ENCODE measurements at places on chromosomes 2 and 18. TPM values are rescaled to one million over a fixed set of nuclear protein-coding genes. Genes with fewer than 3 reads are reported as not detected.
A peak's percentile ranks its signal among the peaks of the same experiment; 100 is the strongest.

The CNTNAP5 gene
- polyA plus RNA-seq: not detected

The GNLY gene
- polyA plus RNA-seq: not detected

The RFX8 gene
- 0.16 TPM for polyA plus RNA-seq

DNA sequence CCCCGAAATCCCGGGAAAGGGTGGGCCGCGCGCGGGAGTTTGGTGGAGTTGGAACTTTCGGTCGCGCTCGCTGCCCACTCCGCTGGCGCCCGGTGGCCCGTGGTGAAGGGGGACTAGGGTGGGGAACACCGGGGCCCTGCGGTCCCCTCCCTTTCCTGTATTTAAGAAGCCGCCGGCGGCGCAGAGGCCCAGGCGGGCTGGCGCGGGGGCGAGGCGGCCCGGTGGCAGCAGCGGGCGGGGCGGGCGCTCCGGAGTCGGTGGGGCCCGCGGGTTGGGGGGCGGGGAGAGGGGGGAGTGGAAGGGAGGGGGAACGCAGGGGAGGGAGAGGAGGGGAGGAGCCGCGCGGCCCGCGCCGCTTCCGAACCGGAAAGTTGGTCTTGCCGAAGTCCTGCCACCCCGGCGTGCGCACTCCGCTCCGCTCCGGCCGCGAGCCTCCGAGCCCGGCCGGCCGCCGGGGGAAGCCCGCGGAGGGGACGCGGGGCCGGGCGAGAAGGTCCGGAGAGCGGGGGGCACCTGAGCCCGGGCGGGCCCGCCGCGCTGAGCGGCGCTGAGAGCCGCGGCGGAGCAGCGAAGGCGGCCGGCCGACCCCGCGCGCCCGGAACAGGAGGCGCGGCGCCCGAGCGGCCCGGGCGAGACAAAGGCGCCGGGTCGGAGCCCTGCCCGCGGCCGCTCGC, 425 bp upstream of the SALL3 start:
- DNase-seq: no peak

- DNase-seq: no peak
These were observed 142.3 kb downstream of the ACOXL start for GRCh38 chr2:110874453-110875383.

GRCh38 chr2:227436436-227437174, 35.4 kb upstream of the AGFG1 start:
- DNase-seq: no peak

DNA sequence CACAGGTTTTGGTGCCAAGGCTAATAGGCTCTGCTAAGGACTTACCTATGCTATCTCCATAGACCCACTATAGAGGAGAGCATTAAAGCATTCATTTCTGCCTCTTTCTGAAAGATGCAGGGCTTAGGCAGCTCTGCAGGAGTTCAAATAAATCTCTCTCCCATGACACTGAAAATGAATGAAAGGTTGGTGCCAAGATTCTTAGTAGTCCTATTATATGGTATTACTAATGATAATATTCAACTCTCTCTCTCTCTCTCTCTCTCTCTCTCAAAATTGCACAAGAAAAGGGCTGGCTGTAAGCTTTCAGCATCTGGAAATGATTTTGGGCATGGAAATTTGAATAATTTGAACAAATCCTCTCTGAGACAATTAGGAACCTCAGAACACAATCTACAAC, 433.7 kb downstream of the MBD2 start:
- no peak for DNase-seq

- DNase-seq: no peak
These were observed 303.9 kb upstream of the EPHA4 start for GRCh38 chr2:221876016-221876415.

DNA sequence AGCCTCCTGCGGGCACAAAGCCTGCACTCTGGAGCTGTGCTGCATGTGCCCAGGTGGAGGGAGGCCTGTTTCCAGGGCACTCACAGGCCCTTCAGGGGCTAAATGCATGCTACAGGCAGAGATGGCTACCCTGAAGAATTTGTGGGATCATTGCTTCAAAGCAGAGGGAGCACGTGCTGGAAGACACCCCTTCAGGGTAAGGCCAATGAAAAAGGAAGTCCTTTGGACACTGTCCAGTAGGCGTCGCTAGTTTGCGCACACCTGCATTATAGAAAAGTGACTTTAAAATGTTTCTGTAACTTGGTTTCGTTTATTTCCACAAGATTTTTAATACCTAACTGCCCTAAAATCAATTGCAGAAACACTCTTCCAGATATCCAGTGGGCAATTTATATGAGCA, 325.3 kb downstream of the ZNF516 start:
- no peak for DNase-seq

DNA sequence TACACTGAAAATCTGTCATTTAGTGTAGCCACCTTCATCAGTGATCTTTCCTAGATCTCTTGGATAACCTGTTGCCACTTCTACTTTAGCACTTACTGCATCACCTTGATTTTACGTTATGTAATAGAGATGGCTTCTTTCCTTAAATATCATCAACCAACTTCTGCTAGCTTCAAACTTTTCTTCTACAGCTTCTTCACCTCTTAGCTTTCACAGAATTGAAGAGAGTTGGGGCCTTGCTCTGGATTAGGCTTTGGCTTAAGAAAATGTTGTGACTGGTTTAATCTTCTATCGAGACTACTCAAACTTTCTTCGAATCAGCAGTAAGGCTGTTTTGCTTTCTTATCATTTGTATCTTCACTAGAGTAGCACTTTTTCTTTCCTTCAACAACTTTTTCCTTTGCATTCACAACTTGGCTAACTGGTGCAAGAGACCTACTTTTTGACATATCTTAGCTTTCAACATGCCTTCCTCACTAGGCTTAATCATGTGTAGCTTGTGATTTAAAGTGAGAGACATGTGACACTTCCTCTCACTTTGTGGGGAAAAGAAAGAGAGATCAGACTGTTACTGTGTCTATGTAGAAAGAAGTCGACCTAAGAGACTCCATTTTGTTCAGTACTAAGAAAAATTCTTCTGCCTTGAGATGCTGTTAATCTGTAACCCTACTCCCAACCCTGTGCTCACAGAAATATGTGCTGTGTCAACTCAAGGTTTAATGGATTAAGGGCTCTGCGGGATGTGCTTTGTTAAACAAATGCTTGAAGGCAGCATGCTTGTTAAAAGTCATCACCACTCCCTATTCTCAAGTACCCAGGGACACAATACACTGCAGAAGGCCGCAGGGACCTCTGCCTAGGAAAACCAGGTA, 99.6 kb downstream of the ATL2 start:
- DNase-seq: no peak

DNA sequence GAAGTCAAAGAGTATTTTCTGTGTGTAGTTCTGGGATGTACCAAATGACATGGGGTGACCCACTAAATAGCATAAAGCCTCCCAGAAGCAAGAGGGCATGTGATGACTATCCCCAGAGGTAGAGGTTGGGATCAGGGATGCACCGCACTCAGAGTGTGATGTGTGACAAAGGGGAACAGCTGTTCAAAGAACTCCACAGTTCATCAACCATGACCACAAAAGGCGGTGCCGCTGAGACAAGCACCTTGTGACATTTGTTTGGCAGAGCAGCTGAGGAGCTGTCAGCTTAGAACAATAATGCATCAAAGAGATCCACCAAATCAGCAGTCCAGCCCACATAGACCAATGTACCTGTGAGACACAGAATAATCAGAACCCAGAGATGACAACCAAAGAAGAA, 81.3 kb downstream of the VWC2L start:
- no peak for DNase-seq

DNA sequence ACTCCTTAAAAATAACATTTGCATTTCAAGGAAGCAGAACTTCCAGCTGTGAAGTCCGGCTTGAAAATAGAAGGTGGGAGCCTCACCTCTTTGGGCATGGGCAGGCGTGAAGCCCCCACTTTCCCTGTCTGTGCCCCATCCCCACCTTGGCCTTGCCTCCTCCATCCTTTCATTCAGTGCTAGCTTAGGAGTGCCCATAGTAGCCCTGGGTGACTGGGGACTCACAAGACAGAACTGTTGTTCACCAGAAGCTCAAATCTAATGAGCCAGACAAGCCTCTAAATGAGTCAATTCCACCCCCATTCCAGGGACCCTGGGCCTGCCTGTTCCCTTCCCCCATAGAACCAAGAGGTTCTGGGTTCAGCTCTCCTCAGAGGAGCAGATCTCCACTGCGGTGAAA, 20.0 kb downstream of the SPATA3 start:
- no peak for DNase-seq

DNA sequence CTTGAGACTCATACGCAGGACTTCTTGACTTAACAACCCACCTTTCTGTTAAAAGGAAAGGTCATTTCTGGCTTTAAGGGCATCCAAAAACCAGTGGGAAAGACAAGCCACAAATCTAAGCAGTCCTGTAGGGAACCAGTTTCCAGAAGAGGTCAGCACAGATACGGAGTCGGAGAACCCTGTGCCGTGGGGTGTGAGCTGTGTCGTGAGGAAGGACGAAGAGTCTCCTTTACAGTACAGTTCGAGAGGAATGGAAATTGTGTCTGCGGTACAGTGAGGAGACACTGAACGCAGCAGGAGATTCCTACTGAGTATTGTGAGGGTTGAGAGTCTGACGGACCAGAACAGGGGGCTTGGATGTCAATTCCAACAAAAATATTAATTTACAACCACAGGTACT, 17.7 kb downstream of the SLC30A3 start:
- no peak for DNase-seq

DNA sequence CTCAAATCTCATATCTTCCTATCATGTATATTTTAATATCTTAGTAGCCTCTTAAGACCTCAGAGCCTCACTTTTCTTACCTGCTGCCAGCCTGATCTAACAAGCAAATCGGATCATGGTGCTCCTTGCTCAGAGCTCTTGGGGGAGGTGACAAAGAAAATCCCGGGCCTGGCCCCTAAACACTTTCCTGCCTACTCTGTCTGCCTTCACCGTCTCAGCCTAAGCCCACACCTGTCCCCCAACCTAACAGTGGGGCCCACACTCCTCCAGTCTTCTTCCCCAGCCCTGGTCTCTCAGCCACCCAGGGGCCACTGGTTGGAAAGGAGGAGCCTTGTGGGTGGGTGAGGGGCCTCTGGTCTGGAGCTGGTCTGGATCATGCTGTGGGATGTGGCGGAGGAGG, 207.3 kb downstream of the HAUS1 start:
- no peak for DNase-seq

GRCh38 chr2:74119339-74119738, 28.4 kb downstream of the BOLA3 start:
- no peak for DNase-seq

- no peak for DNase-seq
These were observed 196.1 kb downstream of the UBE2E3 start for GRCh38 chr2:181176540-181176939.

- no peak for DNase-seq
These were observed 51.4 kb downstream of the OSBPL1A start for GRCh38 chr18:24346254-24346653.

GRCh38 chr18:70166668-70167067, 38.8 kb downstream of the RTTN start:
- DNase-seq: peak; percentile 40

Measured in endothelial cell of umbilical vein (primary cell).